Suprapubic skin (tissue), 4 donors: ENCODE measurements at places on chromosomes 16 and 17. TPM values are rescaled to one million over a fixed set of nuclear protein-coding genes. Genes with fewer than 3 reads are reported as not detected.

- DNase-seq, result no peak
Measured at GRCh38 chr17:30395398-30396022, 16.8 kb downstream of the CPD start.

GRCh38 chr17:50928646-50929045, 62.5 kb upstream of the TOB1 start:
- no peak for DNase-seq

DNA sequence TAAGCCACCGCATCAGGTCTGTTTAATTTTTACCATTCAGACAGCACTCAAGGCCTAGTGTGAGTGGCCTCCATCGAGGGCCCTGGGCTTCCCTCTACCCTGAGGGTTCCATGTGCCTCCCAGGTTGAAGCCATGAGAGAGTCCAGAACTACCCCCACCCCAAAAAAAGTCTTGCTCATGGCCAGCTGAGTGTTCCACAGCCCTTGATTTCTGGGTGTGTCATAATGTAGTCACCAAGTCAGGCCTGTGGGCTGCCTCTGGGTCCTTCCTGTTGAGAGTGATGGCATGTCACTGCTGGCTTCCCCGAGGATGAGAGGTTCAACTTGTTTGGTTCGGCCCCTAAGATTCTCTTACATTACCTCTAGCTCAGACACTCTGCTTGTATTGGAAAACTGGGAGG, 100.6 kb downstream of the PITPNC1 start:
- no peak for DNase-seq

DNA sequence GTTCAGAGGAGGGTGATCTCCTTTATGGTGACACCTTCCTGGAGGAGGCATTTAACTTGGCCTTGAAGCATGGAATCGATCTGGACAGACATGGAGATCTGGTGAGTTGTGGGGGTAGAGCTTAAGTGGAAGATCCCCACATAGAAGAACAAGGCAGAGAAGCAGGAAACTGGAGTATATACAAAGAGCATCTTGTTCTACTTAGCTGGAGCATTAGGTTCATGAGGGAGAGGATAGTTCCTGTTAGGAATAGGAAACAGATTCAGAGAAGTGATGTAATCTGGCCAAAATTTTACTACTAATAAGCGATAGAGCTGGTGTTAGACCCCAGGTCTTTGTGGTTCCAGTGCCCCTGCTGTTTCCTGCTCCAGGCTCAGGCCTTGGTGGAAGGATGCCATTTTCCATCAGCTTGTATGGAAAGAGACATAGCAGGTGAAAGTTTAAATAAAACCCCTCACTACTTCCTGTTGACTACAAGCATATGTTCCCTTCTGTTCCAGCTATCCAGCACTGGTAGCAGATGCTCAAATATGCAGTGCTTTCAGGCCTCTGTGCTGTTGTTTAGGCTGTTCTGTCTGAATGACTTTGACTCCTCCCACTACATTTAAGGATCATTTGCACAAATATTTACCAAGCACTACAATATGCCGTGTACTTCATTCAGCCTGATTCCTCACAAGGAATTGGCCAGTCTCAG, 9.4 kb downstream of the RPAIN start:
- DNase-seq, result no peak

The FCSK gene
- total RNA-seq, result 44.7 TPM

The CCL15 gene
- not detected for total RNA-seq

GRCh38 chr17:77320485-77321256, 179.9 kb downstream of the SEC14L1 start:
- DNase-seq, result peak; percentile 92

GRCh38 chr17:78585006-78585630, 7.9 kb upstream of the DNAH17 start:
- no peak for DNase-seq

DNA sequence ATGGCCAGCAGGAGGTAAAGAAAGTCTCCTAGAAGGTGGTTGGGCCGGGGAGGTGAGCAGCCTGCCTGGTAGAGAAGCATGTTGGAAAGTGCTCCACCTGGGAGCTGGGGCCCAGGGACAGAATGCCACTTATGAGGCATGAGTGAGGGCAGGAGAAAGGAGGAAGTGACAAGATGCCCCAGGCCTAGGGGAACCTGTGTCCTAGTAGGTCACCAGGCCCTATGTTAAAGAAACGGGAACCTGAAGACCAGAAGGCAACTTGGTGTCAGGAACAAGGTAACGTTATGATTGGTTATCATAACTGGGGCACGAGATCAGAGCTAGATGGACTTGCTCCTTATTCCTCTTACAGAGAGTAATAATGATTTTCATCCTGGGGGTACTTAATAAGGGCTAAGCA, 34.3 kb downstream of the PITPNC1 start:
- no peak for DNase-seq

The SDK2 gene
- 6.8 TPM for total RNA-seq

GRCh38 chr17:9792181-9792840, 919 bp upstream of the DHRS7C start:
- no peak for DNase-seq

The KRTAP2-1 gene
- not detected for total RNA-seq

GRCh38 chr17:48213797-48214196, 106.2 kb downstream of the SNX11 start:
- no peak for DNase-seq

- DNase-seq, result peak; percentile 56
Measured at GRCh38 chr17:39678340-39679116, 9.3 kb downstream of the PGAP3 start.

The CD79B gene
- total RNA-seq, result 2.5 TPM

DNA sequence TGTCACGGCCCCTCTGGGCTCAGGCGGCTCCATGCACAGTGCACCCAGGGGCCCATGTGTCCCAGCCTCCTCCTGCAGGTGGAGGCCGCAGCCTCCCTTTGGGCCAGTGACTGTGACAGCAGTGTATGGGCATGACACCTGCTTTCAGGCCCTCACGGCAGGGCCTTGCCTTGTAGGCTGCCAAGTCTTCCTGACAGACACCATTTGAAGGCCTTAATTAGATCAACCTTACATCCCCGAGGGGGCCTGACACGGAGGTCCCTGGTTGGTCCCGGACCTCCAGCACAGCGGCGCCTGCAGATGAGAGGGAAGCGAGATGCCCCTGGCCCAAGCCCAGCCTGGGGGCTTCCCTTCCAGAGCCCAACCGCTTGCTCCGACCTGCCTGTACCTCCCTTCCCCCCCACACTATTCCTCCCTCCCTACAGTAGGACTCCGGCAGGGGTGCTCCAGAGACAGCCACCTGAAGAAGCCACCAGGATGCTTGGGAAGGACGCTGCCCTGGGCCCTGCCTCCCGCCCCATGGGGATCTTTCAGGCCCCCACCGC, 31.9 kb downstream of the BAIAP2 start:
- no peak for DNase-seq

DNA sequence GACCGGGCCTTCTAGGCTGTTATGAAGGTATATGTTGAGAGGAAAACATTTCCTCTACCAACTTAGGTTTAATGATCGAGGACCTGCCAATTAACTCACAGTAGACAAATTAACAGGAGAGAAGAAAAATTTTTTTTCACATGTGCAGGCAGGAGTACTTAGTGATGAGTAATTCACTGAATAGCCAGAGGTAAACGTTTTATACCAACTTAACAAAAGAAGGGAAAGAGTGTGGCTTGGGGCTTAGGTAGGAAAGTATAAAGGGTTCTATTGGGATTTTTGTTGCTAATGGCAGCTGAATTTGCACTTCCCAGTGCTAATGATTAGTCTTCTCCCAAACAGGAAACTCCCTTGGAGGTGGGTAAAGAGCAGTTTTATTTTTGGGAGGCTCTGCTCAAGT, 121.6 kb upstream of the HS3ST4 start:
- DNase-seq, result no peak

DNA sequence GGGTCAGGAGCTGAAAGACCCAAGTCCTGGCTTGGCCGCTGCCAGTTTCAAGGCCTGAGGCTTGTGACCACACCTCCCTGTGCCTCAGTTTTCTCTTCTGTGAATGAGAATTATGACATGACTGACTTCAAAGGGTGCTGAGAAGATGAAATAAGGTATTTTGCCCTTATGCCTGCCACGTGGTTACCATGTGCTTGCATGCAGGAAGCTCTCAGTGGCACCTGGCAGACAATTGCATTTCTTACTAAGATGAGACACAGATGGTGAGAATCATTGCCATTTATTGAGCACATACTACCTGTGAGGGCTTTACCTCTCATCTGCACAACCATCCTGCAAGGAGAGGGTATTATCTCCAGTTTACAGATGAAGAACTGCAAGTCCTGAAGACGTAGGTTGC, 69.8 kb downstream of the MRM1 start:
- DNase-seq, result no peak

- no peak for DNase-seq
Measured at GRCh38 chr16:30113031-30113710, at the start of gene GDPD3. GDPD3 (minus strand) TSS chr16:30113537; CDS start chr16:30113478, 59 bp downstream.

GRCh38 chr17:36901506-36901905, 35.8 kb upstream of the LHX1 start:
- no peak for DNase-seq

The CAPNS2 gene
- 101 TPM for total RNA-seq

GRCh38 chr17:46984892-46985291, 5.8 kb upstream of the RPRML start:
- no peak for DNase-seq

The XAF1 gene
- total RNA-seq, result 16.3 TPM

- no peak for DNase-seq
Measured at GRCh38 chr17:79192503-79193351, 118.1 kb downstream of the ENGASE start.

DNA sequence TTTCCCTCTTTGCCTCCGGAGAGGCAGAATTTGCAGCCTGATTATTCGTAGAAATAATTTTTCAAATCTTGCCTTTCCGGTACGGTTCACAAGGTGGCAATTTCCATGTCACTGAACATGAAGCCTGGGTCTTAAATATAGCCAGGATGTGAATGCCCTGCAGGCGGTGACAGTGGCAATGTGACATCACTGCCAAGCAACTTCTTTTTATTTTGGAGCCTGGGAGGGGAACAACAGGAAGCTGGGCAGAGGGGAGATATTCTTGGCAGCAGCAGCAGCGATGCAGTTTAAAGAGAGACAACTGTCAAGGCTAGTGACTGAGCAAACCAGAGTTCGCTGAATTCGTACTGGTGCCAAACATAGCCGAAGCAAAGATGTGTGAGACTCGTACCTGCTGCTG, 171.1 kb downstream of the SNX29 start:
- DNase-seq, result no peak

The OR4D1 gene
- total RNA-seq, result not detected

The VAT1L gene
- 0.15 TPM for total RNA-seq

- no peak for DNase-seq
Measured at GRCh38 chr17:49514071-49514721, 19.1 kb downstream of the NGFR start.

GRCh38 chr17:5065227-5065744, 13.0 kb upstream of the ZFP3 start:
- no peak for DNase-seq

DNA sequence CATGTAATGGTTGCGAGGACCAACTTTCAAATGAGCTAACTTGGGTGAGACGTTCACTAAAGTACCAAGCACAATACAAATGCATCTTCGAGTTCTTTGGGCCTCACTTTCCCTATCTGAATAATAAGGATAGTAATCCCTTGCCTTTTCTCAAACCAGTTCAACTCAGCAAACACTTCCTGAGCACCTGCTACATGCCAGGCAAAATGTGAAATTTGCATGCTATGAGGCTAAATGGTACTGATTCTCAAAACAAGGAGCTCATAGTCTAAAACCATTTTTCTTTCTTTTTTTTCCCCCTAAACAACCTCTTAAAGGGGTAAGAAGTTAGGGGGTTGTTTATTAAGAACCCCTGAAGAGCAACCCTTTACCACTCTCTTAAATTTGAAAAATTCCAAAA, 101.4 kb upstream of the HLF start:
- DNase-seq, result no peak

The PRSS36 gene
- total RNA-seq, result 10.2 TPM

The C17orf67 gene
- total RNA-seq, result 0.80 TPM

GRCh38 chr17:6098050-6098822, 28.1 kb downstream of the WSCD1 start:
- DNase-seq, result peak; percentile 70

The TMED6 gene
- not detected for total RNA-seq

DNA sequence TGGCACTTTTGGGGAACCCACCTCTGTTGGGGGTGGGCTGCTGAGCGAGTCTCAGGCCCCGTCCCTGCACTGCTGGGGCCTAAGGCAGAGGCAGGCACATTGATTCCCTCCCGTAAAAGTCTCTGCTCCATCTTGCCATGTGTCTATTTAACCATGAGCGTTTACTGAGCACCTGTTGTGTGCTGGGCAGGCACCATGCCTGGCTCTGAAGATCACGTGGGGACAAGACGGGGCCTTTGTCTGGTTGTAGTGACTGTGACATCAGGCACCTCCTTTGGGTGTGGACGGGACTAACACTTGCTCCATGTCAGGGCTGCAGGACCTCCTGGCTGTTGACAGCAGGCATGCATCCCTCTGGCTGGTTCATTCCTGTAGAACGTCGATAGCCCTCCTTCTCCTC, 204.7 kb upstream of the CIBAR2 start:
- DNase-seq, result no peak

The PPL gene
- 335 TPM for total RNA-seq

DNA sequence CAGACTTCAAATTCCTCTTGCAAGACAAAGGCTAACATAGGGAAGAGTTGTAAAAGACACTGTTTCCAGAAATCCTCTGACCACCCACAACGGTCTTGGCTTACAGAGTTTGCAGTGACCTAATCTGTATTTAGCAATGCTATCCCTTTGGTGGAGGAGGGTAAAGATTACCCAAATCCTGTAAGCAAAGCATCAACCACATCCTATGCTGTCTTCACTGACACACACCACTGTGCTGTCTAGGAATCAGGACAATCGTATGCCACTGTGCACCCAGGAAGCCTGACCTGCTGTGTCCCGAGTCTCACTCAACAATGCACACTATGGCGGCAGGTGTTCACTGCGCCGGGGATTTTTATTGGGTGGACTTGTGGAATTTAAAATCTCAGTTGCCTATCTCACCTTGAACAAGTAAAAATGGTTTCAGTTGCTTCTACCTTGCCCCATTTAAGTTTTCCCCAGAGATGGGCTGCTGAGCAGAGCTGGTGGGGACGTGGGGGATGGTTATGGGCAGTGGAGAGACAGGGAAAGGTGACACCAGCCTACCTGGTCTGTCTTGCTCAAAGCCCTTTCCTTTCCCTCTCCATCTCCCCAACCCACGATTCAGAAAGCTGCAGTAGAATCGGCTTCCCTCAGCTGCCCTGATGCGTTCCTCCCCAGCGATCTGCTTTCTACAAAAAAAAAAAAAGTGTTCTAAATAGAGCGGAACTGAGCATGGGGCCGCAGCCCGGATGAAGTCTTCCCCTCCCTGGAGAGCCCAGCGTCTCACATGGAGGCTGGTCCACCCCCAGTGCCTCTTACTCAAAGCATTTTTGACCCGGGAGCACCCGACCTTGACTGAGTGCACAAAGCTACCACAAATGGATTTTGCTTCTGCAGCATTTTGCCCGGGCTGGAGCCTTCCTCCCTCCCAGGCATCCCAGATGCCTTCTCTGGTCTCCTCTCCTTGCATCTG, 271.5 kb downstream of the SOX9 start:
- DNase-seq, result peak; percentile 32

GRCh38 chr16:81366316-81366932, 51.7 kb downstream of the GAN start:
- no peak for DNase-seq

The RHBDL3 gene
- total RNA-seq, result 1.7 TPM
